ENCODE measurements at places on chromosomes 7 and 10.

DNA sequence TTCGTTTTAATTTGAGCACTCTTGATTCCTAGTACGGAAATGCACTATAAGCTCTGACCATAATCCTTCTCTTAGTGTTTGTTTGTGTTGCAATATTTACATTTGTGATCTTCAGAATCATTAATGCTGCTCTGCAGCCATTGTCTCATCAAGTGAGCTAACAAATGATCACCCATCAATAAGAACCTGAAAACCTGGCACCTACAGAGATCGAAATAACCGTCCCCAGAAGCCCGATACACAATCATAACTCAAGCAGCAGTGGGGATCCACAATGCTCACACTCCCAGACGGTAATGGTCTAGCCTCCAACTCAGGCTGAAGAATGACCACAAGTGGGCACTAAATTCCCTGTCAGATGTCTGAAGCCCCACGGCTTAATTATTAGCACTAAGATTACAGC is 156.0 kb upstream of the NFE2L3 start:
- no peak for DNase-seq

GRCh38 chr10:23864631-23865147 is 344.2 kb upstream of the KIAA1217 start:
- no peak for DNase-seq

GRCh38 chr7:21868576-21868850 is 77.2 kb downstream of the CDCA7L start:
- no peak for DNase-seq

DNA sequence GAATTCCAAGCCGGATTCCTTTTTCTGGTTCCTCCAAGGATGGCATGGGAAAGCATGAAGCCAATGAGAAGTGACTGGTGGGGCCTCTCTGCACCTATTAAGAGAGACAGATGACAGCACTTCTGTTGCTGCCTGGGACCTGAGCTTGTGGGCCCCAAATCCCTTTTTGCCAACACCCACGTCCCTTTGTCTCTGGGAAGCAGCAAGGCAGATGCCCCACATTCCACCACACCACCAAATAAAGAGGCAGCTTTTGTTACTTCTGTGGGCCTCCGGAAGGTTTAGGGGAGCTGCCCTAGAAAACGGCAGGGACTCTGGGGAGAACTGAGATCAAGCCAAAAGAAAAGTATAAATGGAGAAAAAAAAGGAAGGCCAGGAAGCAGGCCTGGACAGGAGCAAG is 3.4 kb downstream of the CCDC136 start:
- peak; percentile 31 for DNase-seq

DNA sequence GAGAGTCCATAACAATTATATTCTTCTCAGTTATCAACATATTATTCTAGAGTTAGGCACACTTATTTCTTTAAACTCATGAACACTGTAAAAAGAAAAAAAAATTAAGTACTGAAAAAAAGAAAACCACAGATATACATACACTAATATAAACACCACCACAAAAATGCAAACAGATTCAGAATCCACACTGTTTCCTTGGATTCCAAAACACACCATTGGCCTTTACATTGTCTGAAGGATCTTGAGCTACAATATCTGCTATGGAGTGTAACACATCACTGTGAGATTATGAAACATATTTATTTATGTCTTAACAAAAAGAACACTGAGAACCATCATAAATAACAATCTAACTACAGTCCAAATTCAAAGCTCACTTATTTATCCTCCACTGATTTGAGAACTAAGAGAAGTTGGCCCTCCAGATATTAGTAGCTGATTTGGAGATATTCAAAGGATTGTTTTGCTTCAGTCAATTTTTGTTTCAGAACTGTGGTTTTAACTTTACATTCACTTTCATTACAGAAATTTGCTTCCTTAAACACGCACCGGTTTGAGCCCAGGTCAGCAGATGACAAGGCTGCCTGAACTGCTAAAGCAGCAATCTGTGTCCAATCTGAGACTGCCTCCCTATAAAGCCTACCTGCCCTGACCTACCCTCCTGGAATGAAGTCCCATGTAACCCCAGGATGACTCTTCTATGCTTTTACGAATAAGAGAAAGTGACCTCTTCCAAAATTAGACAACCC is 47.0 kb upstream of the CDK1 start:
- no peak for DNase-seq

GRCh38 chr7:4237296-4238235 is 444.5 kb upstream of the FOXK1 start:
- no peak for DNase-seq

DNA sequence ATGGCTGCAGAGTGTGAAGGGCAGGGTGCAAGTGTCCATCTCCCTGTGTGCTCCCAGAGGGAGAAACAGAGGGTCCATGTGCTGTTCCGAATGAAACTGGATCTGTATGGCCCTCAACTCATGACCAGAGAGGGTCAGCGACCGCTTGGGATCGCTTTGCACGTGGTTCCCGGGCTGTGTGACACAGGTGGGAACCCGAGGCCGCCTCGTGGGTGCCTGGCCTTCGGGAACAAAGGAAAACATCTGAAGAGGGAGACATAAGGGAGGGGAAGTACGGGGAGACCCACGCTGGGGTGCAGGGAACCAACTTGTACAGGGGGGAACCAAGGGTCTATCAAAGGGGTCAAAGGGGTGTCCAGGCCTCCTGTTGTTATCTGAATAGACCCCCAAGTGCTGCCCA is 57.5 kb downstream of the SH3PXD2A start:
- no peak for DNase-seq

DNA sequence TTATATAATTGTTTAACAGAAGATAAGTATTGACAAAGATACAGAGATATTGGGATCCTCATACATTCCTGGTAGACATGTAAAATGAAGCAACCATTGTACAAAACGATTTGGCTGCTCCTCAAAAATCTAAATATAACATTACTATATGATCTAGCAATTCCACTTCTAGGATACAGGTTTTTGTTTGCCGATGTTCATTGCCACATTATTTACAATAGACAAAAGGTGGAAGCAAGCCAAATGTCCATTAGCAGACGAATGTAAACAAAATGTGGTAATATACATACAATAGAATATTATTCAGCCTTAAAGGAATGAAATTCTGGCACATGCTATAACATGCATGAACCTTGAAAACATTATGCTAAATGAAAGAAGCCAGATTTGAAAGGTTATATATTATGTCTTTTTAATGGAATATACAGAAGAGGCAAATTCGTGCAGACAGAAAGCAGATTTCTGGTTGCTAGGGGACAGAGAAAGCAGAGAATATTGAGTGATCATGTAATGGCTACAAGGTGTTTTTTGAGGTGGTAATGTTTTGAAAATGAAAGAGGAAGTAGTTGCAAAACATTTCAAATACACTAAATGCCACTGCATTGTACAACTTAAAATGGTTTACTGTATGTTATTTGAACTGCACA is 44.9 kb downstream of the POLR1F start:
- DNase-seq: no peak

DNA sequence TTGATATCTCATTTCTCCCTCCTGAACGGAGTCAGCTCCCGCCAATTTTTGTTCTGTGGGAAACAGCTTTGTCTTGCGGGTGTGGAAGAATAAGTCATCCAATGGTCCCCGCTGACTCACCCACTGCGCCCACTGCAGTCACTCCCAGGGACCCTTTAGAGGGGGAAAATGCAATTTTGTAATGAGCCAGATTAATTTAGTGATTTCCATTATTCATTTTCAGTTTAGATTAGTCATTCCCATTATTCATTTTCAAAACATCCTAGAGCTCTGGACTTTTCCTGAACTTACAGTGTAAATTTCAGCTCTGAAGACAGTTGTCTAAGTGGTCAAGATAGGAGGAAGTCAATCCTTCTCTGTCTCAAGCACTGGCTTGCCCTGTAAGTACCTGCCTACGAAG is 154.9 kb upstream of the TMEM72 start:
- no peak for DNase-seq

GRCh38 chr7:17583786-17584185 is 285.3 kb downstream of the AHR start:
- DNase-seq: no peak

- DNase-seq: no peak
Measured at GRCh38 chr10:55740110-55740509, 620.9 kb downstream of the ZWINT start.

DNA sequence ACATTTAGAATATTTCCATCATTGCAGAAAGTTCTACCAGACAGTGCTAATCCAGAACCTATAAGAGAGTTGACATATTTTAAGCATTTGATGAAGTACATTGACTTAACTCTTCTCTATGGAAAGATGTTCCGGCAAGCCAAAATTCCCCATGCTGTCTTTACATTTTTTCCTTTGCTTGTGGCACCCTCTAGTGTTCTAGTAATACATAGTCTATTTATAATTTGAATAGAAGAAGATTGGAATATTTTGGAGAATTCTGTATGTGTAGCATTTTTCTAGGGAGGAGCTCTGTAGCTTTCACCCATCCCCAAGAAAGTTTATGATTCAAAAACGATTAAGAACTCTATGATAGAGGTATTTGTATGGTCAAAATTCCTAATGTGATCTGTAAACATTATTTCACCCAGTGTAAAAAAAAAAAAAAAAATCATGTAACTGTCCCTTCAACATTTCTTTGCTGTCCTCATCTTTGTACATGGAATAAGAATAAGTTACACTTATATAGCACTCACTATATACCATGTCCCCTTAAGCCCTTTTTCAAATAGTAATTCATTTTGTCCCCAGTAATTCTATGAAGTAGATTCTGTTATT is 33.2 kb downstream of the NRF1 start:
- no peak for DNase-seq

DNA sequence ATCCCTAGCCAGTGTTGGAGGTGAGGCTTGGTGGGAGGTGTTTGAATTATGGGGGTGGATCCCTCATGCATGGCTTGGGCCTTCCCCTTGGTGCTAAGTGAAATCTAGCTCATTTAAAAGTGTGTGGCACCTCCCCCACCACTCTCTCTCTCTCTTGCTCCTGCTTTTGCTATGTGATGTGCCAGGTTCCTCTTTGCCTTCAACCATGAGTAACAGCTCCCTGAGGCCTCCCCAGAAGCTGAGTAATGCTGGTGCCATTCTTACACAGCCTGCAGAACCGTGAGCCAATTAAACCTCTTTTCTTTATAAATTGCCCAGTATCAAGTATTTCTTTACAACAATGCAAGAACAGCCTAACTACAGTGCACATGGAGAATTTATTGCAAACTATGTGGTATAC is 188.8 kb upstream of the POT1 start:
- DNase-seq: no peak

GRCh38 chr7:73832806-73833205 is 2.0 kb downstream of the CLDN4 start:
- DNase-seq: no peak

- DNase-seq: peak; percentile 82
Measured at GRCh38 chr10:132404911-132405462, 8.0 kb downstream of the PWWP2B start.

GRCh38 chr10:28248092-28248491 is 54.8 kb downstream of the MPP7 start:
- DNase-seq: no peak

- no peak for DNase-seq
Measured at GRCh38 chr7:9201928-9202327, 768.5 kb downstream of the NXPH1 start.

DNA sequence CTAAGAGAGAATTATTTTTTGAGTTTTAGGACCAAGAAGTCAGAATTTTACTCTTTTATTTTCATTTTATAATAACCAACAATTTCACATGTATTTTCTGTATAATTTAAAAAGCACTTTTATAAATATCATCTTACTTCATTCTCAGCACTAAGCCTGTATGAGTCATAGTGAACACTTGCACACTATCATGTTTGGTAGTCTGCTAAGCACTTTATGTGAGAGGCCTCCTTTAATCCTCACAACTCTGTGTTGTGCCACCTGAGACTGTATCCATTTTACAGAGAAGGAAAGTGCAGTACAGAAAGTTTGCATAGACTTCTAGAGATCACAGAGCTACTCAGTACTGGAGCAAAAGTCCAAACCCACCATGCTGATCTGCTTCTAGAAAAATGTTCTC is 939.6 kb downstream of the NRG3 start:
- DNase-seq: no peak

DNA sequence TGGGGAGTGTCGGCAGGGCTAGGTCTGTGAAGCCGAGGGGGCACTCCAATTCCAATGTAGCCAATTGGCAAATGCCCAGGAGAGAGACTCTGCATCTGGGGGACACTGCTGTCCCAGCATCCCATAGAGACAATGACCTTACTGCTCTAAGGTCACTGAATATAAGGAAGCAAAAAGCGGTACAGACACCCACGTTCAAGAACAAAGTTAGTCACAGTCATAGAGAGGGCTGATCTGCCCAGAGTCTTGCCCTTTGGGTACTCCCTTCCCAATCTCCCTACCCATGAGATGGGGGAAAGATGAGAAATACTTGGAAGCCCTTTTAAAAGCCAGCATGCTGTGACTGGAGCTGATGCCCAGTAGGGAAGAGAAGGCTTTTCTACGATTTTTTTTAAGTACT is 76.3 kb upstream of the GSDME start:
- DNase-seq: no peak

DNA sequence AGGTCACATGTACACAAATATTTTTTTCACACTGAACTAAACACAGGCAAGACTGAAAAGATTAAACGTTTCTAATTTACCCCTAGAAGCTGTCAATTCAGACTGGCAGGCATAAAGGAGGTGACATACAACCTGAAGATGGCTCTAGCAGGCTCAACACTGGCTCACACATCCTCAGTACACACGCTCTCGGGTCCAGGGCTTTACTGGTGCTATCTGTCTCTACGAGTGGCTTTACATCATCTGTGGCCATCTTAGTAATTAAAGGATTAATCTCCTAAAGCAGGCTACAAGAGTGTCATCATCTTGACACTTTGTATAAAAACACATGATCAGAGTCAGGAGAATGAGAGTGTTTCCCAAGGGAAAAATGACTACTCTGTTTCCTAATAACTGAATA is 57.3 kb downstream of the COPG2 start:
- DNase-seq: no peak

DNA sequence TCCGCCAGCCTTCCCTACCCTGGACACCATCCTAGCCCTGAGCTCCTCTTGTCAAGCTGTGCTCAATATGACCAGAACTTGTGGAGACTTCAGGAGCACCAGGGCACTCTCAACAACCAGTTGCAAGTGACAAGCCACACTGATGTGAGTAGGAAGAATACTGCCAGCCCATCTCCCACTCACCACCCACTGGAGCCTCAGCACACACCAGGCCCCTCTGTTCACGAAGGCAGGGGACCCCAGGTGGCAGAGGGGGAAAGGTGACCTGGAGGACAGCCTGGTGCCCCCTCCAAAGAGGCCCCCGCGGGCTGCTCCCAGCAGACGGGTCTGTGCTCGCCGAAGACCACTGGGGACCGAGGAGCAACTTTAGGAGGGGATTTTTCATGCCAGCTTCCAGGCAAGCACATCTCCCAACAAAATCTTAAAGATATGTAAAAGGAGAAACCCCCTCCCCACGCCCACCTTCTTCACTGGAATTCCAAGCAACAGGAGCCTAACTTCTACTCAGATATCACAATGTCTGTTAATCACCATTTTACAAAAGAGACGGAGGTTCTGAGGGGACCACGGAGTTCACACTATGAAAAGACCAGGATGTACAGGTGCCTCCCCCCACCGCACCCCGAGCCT is 1.0 kb downstream of the MMD2 start:
- DNase-seq: no peak

GRCh38 chr10:116450861-116451260 is 23.2 kb downstream of the PNLIPRP3 start:
- DNase-seq: no peak

- DNase-seq: no peak
Measured at GRCh38 chr10:132153616-132154217, 33.0 kb upstream of the DPYSL4 start.

- DNase-seq: peak; percentile 88
Measured at GRCh38 chr7:157670490-157671357, 333.9 kb downstream of the DNAJB6 start.

- no peak for DNase-seq
Measured at GRCh38 chr7:127587663-127588018, 570 bp upstream of the ARF5 start.

GRCh38 chr7:73936967-73937366 is 76.0 kb downstream of the TMEM270 start:
- no peak for DNase-seq

All from islet precursor cell (in vitro differentiated cells).